Stomach (tissue), 19 donors: ENCODE measurements at places on chromosomes 5 and 9. TPM values are rescaled to one million over a fixed set of nuclear protein-coding genes. Genes with fewer than 3 reads are reported as not detected.
A peak's percentile ranks its signal among the peaks of the same experiment; 100 is the strongest.

GRCh38 chr9:35757892-35758275, 3.8 kb upstream of the MSMP start:
- H3K4me1 ChIP-seq = peaks cover 14% of the 10 kb centered on the region
- H3K36me3 ChIP-seq = peaks cover 18% of the 10 kb centered on the region
- no peaks in the 10 kb centered on the region for H3K27me3 ChIP-seq
- H3K27ac ChIP-seq = peak overlapping the region; percentile 95
- H3K4me3 ChIP-seq = peak overlapping the region; percentile 57

- H3K4me1 ChIP-seq = peaks cover 11% of the 10 kb centered on the region
- H3K27ac ChIP-seq = no peak overlapping the region
- H3K27me3 ChIP-seq = no peaks in the 10 kb centered on the region
- no peak overlapping the region for H3K4me3 ChIP-seq
- H3K36me3 ChIP-seq = no peaks in the 10 kb centered on the region
Observed at GRCh38 chr5:171736976-171737891, 48.4 kb upstream of the SMIM23 start.

GRCh38 chr9:35280399-35280798, 118.6 kb downstream of the UNC13B start:
- no peak overlapping the region for H3K27ac ChIP-seq
- DNase-seq = no peak
- H3K4me3 ChIP-seq = no peak overlapping the region
- H3K4me1 ChIP-seq = peaks cover 5% of the 10 kb centered on the region

DNA sequence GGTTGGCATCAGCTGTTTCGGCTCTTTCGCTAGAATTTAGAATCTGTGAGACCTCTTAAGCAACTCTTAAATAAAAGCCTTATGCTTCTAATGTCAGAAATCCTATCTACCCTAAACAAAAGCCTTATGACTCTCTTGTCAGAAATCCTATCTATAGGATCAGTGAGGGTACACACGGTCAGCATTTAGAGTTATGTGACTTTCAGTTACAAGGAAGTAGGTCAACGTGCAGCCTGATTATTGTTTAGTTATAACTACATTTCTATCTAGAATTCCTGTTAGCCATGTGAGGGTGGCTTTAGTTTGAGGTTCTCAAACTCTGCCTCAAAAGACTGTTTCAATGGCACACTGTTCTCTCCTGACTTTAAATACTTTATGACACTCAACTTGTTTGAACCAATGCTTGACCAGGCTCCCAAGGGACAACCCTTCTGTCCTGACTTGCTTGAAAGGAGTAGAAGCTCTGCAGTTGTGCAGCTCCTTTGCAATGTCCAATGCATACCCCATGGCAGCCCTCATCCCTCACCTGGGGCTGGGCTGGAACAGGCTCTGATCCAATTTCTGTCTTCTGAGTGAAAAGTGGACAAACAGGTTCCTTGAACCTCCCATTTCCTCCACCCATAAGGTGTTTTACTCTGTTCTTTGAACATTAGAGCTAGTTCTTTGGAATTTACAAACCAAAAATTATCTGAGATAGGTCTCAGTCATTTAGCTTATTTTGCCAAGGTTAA, 251.6 kb upstream of the PIK3R1 start:
- H3K36me3 ChIP-seq = no peaks in the 10 kb centered on the region
- DNase-seq = peak; percentile 46
- no peak overlapping the region for H3K4me3 ChIP-seq
- no peaks in the 10 kb centered on the region for H3K27me3 ChIP-seq
- peak overlapping the region; percentile 55 for H3K27ac ChIP-seq

GABRA1 gene
- total RNA-seq = 0.92 TPM

AGXT2 gene
- total RNA-seq = 0.73 TPM

DNA sequence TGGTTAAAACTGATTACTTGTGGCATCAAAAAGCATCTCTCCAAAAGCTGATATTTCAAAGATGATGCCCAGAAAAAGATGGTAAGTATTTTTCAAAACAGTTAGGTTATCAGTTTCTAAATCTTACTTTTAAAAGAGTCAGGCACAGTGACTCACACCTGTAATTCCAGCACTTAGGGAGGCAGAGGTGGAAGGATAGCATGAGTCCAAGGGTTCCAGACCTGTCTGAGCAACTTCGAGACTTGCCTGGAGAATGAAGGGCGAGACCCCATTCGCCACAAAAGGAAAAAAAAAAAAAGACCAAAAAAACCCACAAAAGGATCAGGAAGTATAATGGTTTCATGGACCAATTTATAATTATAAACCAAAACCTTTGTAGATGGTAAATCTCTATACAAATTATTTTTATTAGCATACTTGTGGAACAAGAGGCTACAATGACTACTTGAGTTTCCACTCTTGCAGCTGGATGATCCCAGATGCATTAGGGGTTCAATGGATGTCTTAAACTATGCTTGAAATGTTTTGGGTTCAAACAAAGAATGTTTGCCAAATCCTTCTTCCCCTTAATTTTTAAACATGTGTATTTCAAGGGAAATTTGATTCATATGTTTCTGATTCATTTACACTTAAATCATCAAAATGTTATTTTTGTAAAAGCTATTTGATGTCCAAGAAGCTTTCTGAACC, 96.1 kb downstream of the ADAMTSL1 start:
- H3K4me3 ChIP-seq = no peak overlapping the region
- H3K27me3 ChIP-seq = no peaks in the 10 kb centered on the region
- no peaks in the 10 kb centered on the region for H3K4me1 ChIP-seq
- no peak overlapping the region for H3K27ac ChIP-seq

PNPLA7 gene
- total RNA-seq = 21.4 TPM

DNA sequence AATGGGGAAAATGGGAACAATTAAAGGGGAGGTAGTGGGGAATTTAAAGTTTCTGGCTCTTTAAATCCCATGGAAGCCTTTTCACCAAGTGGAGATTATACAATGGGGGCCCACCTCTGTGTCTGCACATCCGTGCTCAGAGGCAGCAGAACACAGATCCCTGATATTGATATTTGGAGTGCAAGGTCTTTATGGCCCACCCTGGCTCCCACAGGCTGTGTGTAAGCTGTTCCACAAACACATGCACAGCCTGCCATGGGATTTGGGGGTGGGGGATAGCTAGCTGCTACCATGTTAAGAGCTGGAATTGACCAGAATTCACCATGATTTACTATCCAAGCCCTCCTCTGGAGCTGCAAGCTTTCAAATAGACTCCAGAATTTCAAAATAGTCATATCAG, 55.9 kb downstream of the RASGEF1C start:
- no peaks in the 10 kb centered on the region for H3K36me3 ChIP-seq
- no peak for DNase-seq
- no peak overlapping the region for H3K4me3 ChIP-seq
- no peaks in the 10 kb centered on the region for H3K4me1 ChIP-seq
- H3K27ac ChIP-seq = no peak overlapping the region
- H3K27me3 ChIP-seq = no peaks in the 10 kb centered on the region

DNA sequence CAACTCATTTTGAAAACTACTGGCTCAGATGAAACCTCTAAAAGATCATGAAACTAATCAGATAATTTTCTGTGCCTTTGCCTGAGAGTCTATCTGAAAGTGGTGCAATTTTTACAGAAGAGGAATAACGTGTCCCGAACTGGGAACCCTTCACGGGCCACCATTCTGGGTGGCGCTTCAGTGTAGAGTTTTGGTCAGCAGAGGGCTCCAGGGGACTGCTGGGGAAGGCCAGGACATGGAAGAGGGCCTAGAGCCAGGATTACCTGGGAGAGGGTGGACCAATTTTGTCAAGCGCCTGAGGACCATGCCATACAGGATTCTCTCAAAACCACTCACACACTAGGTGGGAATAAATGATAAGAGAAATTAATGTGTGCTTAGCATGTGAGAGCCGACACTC, 49.7 kb upstream of the PLEKHG4B start:
- H3K4me1 ChIP-seq = no peaks in the 10 kb centered on the region
- no peaks in the 10 kb centered on the region for H3K36me3 ChIP-seq
- H3K4me3 ChIP-seq = no peak overlapping the region

GRCh38 chr9:83707518-83707767, 315 bp downstream of the UBQLN1 start:
- peak overlapping the region; percentile 77 for H3K4me3 ChIP-seq
- no peaks in the 10 kb centered on the region for H3K27me3 ChIP-seq
- H3K27ac ChIP-seq = peak overlapping the region; percentile 99
- peaks cover 50% of the 10 kb centered on the region for H3K4me1 ChIP-seq
- no peak for DNase-seq
- no peaks in the 10 kb centered on the region for H3K36me3 ChIP-seq

GRCh38 chr9:123359546-123359945, 3.5 kb downstream of the CRB2 start:
- no peak overlapping the region for H3K27ac ChIP-seq
- DNase-seq = no peak
- H3K4me3 ChIP-seq = no peak overlapping the region
- H3K36me3 ChIP-seq = no peaks in the 10 kb centered on the region

DNA sequence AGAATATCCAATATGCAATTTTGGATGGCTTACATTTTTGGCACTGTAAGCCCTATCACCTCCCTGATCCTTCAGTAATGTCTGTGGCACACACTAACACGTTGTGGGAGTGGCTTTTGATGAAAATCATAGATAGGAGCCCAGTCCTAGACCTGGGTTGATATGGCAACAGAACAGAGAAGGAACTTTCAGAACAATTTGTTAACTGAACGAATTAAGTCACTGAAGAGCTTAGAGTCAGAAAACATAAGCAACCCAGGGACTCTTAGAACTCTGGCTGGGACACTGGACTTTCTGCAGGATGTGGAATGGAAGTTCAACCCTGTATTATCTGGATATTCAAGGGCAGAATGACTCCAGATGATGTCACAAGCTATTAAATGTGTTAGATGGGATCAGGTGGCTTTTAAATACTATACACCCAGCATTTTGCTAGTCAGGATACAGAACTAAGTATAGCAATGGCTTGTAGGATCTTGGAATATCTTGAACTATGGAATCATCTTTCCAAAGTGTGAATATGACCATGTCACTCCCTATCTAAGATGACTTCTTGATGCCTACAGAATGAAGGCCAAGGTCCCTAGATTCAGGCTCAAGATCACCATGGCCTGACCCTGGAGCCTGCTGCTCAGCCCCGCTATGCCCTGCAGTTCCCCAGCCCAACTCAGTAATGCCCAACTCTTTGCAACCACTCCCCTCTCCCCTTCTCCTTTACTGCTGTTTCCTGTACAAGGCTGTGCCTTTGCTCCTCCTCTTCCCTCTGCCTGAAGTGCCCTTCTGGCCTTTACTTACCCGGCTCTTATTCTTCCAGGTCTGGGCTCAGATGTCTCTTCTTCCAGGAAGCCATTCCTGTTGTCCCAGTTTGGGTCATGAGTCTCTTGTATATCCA, 42.8 kb downstream of the VLDLR start:
- no peak overlapping the region for H3K27ac ChIP-seq
- no peaks in the 10 kb centered on the region for H3K36me3 ChIP-seq
- H3K4me3 ChIP-seq = no peak overlapping the region

KIAA1191 gene
- total RNA-seq = 83.0 TPM

DNA sequence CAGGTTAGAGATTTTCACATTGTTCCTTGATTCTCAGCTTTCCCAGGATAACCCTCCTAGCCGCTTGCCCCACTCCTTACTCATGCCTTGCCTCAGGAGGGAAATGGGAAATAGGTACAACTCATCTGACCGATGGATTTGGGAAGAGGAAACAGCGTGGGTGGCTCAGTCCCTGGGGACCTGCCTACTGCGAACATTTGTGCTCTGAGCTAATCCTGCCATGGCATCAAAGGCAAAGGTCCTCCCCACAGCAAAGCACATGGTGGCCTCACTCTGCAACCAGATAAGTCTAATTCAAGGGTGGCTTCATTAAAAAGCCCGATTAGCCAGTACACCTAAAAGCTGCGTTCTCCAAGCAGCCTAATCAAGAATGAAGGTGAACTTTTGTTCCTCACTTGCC, 82.4 kb upstream of the ADRA1B start:
- no peak for DNase-seq
- H3K4me1 ChIP-seq = no peaks in the 10 kb centered on the region
- H3K4me3 ChIP-seq = no peak overlapping the region

DNA sequence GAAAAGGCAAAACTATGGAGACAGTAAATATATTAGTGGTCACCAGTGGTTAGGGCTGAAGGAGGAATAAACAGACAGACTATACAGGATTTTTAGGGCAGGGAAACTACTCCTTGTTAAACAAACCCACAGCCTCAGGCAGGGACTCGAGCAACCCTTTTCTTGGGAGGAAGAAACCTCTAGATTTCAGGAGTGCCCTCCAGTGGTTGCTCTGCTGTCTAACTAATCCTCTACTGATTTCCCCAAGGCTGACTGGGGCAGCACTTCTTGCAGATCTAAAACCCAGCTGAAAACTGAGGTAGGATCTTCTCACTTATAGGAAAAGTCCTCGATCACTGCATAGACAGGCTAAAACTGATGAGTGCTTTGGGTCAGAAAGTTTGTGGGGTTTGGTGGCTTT, 176.8 kb downstream of the ISOC1 start:
- peak; percentile 4 for DNase-seq
- H3K4me3 ChIP-seq = no peak overlapping the region
- no peak overlapping the region for H3K27ac ChIP-seq
- no peaks in the 10 kb centered on the region for H3K36me3 ChIP-seq
- no peaks in the 10 kb centered on the region for H3K27me3 ChIP-seq

DNA sequence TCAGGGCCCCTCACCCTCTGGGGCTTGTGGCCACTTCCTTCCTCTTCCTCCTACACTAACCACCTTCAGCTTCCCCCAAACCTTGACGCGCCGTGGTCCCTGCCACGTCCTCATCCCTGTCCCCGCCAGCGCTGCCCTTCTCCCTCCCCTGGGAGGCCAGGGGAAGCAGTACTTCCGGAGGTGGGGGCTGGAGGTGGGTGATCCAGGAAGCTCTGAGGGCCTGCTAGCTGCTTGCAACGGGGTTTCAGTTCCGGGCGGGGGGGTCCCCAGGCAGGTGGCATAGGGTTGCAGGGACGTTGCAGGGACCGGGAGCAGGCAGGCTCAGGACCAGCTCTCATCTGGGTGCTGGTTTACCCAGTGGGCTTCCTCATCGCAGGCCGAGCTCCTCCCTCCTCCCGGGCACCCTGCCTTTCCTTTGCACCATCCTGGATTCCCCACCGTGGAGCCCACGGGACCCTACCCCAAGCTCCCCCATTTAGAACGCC, 70.0 kb downstream of the RXRA start:
- peaks cover 94% of the 10 kb centered on the region for H3K4me1 ChIP-seq
- H3K27me3 ChIP-seq = no peaks in the 10 kb centered on the region
- DNase-seq = no peak
- H3K36me3 ChIP-seq = peaks cover 1% of the 10 kb centered on the region

DNA sequence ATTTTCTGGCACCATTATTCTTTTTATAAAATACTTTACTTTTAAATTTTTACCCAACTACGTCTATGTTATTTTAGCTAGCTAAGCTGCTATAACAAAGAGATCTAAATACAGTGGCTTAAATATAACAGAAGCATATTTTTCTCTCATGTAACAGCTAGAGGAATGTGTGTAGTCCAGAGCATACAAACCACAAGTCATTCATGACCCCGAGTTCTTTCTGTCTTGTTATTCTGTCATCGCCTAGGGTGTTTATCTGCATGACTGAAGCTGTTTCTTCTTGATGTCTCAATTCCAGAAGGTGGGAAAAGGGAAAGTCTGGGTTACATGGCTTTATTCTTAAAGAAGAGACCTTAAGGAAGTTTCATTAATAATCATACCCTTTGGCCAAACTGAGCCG, 136.9 kb upstream of the RFX3 start:
- no peak for DNase-seq
- H3K36me3 ChIP-seq = no peaks in the 10 kb centered on the region
- H3K27ac ChIP-seq = no peak overlapping the region
- H3K4me1 ChIP-seq = no peaks in the 10 kb centered on the region
- no peaks in the 10 kb centered on the region for H3K27me3 ChIP-seq

GRCh38 chr5:127216898-127217675, 73.5 kb upstream of the MEGF10 start:
- H3K27me3 ChIP-seq = no peaks in the 10 kb centered on the region
- H3K36me3 ChIP-seq = no peaks in the 10 kb centered on the region
- no peak for DNase-seq
- no peak overlapping the region for H3K27ac ChIP-seq
- no peak overlapping the region for H3K4me3 ChIP-seq
- no peaks in the 10 kb centered on the region for H3K4me1 ChIP-seq
